ENCODE measurements at places on chromosomes 13 and 19.

GRCh38 chr19:7494416-7495098 lies 5.7 kb upstream of the PEX11G start:
- DNase-seq = peak; percentile 46

GRCh38 chr19:47729799-47730520 lies 15.4 kb upstream of the NOP53 start:
- DNase-seq = no peak

- no peak for DNase-seq
Measured at GRCh38 chr19:30887042-30887441, 462.2 kb downstream of the TSHZ3 start.

GRCh38 chr19:56611288-56611687 lies 16.2 kb downstream of the ZNF71 start:
- DNase-seq = no peak

DNA sequence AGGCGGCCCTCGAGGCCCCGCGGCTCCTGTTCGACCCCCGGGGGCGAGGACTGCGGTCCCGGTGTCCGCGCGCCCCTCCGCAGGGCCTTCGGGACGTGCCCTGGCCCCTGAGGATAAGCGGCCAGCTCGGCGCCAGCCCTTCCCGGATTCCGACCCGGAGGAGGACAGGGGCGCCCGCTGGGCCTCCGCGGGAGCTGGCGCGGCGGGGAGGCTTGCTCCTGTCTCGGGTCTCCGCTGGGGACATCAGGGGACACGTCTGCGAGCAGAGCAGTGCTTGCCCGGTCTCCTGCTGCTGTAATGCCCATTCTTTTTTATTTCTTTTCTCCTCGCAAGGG lies 829 bp downstream of the B3GLCT start:
- DNase-seq = no peak

DNA sequence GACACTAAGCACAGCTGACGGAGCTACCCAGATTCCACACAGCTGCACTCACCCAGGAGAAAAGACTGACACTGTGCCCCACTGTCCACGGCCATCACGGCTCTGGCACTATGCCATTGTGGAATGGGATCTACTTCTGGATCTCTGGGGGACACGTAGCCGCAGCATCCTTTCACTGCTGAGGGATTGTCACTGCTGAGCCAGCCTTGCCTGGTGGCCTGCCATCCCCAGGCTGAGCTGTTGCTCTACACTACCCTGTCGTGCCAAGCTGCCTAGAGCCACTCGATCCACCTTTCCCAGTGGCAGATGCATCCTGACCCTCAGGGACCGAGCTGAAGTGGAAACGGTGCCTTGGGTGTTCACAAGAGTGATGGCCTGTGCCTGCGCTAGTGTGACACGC lies 5.0 kb upstream of the LILRB5 start:
- no peak for DNase-seq

DNA sequence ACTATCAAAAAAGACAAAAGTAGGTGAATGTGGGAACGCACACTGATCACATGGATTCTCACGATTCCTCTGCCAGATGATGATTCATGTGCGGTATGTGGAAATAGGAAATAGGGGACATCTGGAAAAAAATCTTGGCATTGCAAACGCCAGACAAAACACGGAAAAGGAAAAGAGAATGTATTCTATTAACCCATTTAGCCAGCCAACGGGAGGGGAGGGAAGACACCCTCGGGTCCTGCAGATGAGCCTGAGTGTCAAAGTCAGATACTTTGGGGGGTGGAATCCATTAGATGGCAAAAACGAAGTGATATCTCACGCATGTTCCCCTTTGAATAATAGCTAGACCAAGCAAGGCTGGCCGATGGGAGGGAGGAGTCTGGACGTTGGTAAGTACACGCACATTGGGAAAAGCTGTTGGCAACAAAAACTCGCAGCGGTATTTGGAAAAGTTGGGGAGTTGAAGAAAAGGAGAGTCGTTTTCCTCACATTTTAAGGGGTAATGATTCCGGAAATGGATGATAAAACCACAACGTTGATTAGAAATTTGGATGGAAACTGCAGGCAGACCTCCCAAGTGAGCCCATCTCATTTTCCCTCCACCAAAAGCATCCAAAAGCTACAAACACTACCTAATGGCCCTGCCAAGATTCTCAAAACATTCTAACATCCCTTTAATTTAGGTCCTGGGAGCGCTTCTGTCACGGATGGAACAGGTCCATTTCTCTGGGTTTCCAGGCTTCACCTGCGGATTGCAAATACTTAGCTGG lies 73.6 kb downstream of the COL4A1 start:
- no peak for DNase-seq
